NCI-H1105 treated with DMSO at 0.1 percent for 48 hours (cell line): ENCODE measurements at places on chromosomes 2 and 18.
A peak's percentile ranks its signal among the peaks of the same experiment; 100 is the strongest.

DNA sequence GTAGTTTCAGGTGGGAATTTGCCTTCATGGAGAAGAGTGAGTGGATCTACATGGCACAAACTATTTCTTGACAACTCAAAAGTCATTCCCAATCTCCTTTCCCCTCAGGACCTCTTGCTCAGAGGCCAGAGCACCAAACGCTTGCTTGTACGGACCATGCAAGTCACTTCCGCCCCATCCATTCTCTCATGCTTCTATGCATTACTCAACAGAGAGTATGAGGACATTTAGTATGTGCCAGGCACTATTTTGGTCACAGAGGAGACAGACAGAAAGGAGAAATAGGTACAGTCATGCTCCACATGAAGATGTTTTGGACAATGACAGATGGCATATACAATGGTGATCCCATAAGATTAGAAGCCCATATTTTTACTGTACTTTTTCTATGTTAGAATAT lies 117.5 kb downstream of the ACTR3 start:
- no peak for DNase-seq

DNA sequence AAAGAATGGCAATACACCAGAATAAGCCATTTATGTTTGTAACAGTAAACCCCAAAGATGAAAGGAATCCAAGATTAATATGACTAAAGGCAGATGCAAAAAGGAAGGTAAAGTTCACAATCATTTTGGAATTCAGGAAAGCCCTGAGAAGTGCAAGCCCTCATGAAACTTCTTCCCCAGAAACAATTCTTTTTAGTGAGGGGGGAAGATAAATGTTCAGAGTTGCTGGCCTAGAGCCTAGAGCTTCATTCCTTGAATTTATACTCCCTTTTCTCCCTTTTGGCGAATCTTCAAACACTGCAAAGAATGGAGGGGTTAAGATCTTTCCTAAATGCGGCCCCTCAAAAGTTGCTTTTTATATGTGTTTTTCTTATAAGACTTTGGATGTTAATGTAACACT lies 368.8 kb downstream of the MEIS1 start:
- DNase-seq = no peak

- no peak for DNase-seq
Observed at GRCh38 chr2:64586054-64586453, 61.9 kb downstream of the AFTPH start.

DNA sequence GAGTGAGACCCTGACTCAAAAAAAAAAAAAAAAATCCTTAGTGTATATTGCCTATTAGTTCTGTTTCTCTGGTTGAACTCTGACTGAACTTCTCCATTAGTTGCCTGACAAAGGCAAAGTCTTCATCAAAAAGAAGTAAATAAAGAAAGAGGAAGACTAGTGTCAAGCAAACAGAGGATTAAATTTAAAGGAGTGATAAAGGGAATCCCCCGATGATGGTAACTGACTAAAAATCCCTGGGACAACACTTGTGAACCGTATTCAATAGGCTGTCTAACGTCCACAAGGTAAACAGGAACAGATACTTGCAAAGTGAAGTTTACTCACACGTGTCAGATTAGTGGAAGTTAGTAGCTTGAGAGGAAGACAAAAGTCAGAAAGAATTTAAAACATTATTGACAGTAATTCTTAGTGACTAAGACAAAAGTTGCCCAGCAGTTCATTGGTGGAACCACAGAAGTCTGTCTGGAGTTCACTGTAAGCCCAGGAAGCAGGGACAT lies 26.2 kb upstream of the SPOPL start:
- no peak for DNase-seq

- no peak for DNase-seq
Observed at GRCh38 chr18:43539862-43540261, 262.6 kb upstream of the SYT4 start.

GRCh38 chr2:212915121-212915782 lies 236.2 kb downstream of the IKZF2 start:
- DNase-seq = no peak

DNA sequence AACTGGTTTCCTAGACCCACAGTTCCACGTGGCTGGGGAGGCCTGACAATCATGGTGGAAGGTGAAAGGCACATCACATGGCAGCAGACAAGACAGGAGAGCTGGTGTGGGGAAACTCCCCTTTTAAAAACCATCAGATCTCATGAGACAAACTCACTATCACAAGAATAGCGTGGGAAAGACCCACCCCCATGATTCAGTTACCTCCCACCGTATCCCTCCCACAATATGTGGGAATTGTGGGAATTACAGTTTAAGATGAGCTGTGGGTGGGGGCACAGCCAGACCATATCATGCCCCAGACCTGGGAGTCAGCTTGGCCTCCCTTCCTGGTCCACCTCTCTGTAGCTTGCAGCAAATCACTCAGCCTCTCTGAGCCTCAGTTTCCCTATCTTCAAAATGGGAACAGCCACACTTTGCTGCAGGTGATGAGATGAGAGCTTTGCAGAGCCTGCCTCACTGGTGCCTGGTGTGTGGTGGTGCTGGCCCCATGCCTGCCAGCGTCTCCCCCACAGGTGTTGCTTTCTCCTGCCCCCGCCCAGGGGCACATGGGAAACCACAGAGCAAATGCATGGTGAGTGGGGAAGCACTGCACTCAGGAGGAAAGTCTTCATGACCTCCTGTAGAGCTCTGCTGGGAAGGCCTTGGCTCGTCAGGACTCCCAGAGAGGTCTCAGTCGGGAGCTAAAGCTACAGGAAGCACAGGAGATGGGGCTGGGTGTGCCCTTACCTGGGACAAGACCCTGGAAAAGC lies 31.1 kb downstream of the GREB1 start:
- DNase-seq = no peak

DNA sequence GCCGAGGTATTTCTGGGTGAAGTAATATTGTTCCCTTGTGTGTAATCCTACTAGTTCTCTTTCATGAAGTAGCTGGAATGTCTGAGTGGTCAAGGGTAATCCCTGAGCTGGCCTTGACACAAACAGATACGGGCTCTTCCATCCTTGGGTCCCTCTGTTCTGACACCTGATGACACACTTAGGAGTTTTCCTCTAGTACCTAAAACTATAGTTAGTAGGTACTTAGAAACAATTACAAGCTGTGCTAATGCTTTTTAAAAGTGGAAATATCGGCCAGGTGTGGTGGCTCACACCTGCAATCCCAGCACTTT lies 59.2 kb upstream of the IL1R1 start:
- DNase-seq = no peak

GRCh38 chr2:177728399-177728765 lies 335.8 kb downstream of the AGPS start:
- DNase-seq = no peak

DNA sequence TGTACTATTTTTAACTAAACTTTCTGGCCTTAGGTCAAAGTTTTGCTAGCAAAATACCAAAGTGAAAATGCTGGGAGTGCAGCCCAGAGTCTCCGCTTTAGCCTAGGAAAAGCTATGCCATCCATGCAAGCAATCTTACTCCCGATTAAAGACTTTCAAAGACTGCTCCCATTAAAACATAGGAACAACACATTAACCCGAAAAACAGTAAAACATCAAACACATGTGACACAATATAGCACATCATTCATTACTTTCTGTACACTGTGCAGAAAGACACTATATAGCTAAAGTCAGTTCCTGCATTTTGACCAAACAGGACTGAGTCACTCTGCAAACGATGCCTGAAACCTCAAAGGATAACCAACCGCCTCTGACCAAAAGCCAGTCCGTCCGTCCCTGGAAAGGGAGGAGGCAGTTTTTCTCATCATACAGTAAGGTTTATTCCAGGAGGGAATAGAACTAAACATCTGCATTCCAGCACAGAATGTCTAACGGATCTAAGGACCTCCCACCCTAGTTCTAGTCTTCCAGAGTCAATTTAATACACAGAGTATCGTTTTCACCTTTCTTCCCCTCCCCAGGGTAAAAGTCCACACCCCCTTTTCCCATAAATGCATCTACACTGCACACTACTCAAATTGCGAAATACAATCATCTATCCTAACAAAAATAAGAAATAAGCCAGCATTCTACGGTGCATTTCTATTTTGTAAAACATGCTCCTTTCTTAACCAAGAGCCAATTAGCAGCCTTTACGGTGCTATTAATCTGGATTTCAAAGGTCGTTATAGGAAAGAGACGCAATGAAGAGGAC lies 1.7 kb downstream of the ROCK2 start:
- DNase-seq = peak; percentile 36

- no peak for DNase-seq
Observed at GRCh38 chr2:129861666-129862288, 117.7 kb upstream of the RAB6C start.

- DNase-seq = no peak
Observed at GRCh38 chr2:232789082-232789481, 12.7 kb upstream of the KCNJ13 start.

GRCh38 chr18:23232331-23232730 lies 97.0 kb downstream of the CABLES1 start:
- no peak for DNase-seq
